RWPE2 (cell line): ENCODE measurements at places on chromosomes 13 and 19.
A peak's percentile ranks its signal among the peaks of the same experiment; 100 is the strongest.

GRCh38 chr13:92429231-92429630 is 797.4 kb upstream of the GPC6 start:
- no peak for DNase-seq

- DNase-seq: no peak
Measured at GRCh38 chr13:44895264-44895952, 93.9 kb downstream of the NUFIP1 start.

- no peak for DNase-seq
Measured at GRCh38 chr19:47631681-47632446, 22.9 kb downstream of the BICRA start.

- no peak for DNase-seq
Measured at GRCh38 chr13:27012482-27013197, 159.0 kb downstream of the USP12 start.

DNA sequence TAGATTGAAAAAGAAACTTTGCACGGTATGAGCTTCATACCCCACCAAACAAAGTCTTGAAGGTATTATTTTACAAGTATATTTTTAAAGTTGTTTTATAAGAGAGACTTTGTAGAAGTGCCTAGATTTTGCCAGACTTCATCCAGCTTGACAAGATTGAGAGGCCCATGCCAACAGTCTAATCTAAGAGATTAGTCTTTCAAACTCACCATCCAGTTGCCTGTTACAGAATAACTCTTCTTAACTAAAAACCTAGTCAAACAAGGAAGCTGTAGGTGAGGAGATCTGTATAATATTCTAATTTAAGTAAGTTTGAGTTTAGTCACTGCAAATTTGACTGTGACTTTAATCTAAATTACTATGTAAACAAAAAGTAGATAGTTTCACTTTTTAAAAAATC is 41.9 kb upstream of the RAP2A start:
- DNase-seq: no peak

DNA sequence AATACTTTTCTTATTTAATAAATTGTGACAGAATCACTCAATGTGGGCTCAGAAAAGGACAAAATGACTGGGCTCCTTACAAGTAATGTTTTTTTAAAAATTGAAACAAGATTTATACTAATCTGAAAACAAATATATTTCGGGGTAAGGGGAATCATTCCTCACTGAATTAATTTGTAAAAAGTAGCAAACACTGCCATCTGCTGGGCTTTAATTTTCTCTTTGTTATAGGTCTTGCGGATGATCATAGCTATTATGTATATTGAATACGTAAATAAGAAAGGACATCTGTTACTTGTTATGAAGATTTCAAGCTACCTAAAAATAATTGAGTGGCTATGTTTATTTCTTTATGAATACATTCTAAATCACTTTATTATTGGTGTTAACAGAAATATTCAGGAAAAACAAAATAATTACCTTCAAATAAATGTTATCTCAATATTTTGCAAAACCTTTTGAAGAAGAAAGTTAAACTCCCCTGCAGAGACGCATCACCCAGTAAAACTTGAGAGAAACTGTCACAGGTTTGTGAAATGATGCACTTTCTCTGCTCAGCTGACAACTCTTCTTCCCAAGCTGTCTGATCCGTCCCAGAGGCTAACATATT is 17.8 kb upstream of the ENOX1 start:
- no peak for DNase-seq

DNA sequence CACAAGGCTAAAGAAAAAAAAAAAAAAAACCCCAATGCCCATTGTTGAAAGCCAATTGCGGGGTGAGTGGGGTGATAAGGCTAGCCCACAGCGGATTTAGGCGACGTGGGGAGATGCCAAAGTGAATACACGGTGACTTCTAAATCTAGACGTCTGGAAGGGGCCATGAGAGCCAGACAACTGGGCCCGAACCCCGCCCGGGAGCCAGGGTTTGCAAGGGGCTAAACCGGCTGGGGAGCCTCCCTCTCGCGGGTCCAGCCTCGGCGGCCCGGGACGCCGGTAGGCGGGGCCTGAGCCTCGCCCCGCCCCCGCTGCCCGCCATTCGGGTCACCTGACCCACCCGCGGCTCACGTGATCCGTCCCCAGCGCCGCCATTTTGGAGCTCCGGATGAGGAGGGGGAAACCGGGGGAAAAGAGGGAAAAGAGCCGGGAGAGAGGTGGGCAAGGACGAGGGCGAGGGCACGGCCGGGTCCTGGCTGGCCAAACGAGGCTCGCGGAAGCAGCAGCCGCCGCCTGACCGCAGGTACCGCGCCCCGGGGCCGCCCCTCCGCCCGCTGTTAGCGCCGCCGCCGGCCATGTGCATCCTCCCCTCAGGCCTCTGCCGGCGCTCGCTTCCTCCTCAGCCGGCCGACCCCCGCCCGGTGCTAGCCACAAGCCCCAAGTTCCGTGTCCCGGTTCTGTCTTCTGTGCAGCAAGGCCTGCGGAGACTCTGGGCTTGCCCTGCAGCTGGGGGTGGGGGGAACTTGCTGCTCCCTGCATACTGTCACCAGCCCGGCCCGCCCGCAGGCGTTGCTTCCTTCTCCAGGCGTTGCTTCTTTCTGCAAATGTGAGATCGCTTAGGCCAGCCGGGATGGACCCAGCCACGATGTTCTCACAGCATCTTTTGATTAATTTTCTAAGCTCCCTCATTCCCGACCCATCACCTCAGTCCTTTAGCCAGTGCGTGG is at the start of gene ZNF507:
TSS of gene ZNF507 (plus strand) at position 350 of the 947 bp plus-strand sequence. CDS start 7,221 bp downstream, outside the sequence.
- DNase-seq: peak; percentile 80

GRCh38 chr13:80123945-80124344 is 217.0 kb downstream of the SPRY2 start:
- no peak for DNase-seq

GRCh38 chr13:108558489-108558888 is 70.9 kb upstream of the MYO16 start:
- DNase-seq: no peak

DNA sequence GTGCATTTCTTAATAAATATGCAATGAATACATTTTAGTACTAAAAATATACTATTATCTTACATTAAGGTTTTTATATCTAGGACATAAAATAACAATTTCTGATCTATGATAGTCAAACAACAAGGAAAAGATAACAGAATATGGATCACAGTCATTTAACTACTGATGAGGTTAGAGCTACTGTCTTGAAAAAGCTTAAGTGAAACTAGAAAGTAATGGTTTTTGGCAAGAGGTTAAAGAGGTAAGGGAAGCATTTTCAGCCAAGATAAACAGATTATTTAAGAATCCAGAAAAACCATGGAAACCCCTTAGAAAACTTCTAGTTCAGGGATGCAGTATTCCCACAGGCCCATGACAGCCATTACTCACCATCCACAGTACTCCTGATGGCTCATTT is 787.4 kb downstream of the DACH1 start:
- no peak for DNase-seq
